Activated CD8-positive, alpha-beta T cell treated with anti-CD3 and anti-CD28 coated beads for 36 hours (primary cell): ENCODE measurements at places on chromosomes 3 and 15. TPM values are rescaled to one million over a fixed set of nuclear protein-coding genes. Genes with fewer than 3 reads are reported as not detected.

The ADCY5 gene
- total RNA-seq = not detected

The TPRA1 gene
- total RNA-seq = 28.0 TPM

The SLC15A2 gene
- total RNA-seq = 1.7 TPM

The ASB14 gene
- not detected for total RNA-seq

The ECE2 gene
- not detected for total RNA-seq

The LARP6 gene
- 0.36 TPM for total RNA-seq

The SLC9A9 gene
- total RNA-seq = 1.9 TPM

The ZSCAN29 gene
- 20.9 TPM for total RNA-seq

The ISLR2 gene
- total RNA-seq = not detected

The SATB1 gene
- 213 TPM for total RNA-seq

The CDC25A gene
- 34.1 TPM for total RNA-seq

The MINAR1 gene
- 0.45 TPM for total RNA-seq

- no peak for DNase-seq
Observed at GRCh38 chr3:31449318-31449717, 83.4 kb upstream of the STT3B start.

GRCh38 chr15:99857836-99858235 is 124.6 kb upstream of the LYSMD4 start:
- DNase-seq = no peak

DNA sequence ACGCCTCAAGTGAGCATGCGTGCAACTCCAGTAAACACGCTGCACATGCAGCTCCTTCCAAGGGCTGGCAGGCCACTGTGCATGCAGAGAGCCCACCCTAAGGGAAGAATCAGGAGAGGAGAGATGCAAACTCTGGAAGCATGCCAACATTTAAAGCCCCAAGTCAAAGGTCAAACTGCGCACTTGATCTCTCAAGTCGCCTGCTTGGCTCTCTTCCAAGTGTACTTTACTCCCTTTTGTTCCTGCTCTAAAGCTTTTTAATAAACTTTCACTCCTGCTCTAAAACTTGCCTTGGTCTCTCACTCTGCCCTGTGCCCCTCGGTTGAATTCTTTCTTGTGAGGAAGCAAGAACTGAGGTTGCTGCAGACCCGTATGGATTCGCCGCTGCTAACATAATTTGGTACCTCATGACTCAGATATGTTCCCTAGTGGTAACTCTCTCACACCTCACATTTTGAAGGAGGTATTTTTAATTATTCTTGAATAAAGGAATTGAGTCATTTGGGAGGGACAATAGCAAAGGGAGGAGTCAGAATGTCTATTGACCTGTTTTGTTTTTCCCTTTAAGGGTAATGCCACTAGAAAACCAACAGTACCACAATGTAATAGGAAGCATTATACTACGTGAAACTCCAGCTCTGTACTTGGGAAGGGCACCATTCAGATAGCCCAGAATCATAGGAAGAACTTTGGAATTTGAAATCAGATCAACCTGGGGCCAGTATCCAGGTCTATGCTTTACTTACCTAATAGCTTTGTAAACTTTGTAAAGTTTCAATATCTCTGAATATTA is 19.6 kb upstream of the DGKG start:
- DNase-seq = no peak

DNA sequence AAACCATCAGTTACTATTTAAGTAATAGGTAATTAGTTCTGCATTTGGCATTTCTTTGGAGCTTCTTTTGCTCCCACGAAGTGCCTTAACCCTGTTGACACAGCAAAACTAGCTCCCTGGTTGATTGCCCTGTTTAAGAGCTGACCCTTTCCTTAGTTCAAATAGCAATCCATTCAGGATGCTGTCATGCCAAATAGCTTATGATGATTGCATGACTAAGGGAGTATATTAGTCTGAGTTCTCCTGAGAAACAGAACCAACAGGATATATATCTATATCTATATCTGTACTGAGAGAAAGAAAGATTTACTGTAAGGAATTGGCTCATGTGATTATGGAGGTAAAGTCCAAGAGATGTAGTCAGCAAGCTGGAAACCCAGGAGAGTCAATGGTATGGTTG is 50.3 kb upstream of the SPRED1 start:
- no peak for DNase-seq

DNA sequence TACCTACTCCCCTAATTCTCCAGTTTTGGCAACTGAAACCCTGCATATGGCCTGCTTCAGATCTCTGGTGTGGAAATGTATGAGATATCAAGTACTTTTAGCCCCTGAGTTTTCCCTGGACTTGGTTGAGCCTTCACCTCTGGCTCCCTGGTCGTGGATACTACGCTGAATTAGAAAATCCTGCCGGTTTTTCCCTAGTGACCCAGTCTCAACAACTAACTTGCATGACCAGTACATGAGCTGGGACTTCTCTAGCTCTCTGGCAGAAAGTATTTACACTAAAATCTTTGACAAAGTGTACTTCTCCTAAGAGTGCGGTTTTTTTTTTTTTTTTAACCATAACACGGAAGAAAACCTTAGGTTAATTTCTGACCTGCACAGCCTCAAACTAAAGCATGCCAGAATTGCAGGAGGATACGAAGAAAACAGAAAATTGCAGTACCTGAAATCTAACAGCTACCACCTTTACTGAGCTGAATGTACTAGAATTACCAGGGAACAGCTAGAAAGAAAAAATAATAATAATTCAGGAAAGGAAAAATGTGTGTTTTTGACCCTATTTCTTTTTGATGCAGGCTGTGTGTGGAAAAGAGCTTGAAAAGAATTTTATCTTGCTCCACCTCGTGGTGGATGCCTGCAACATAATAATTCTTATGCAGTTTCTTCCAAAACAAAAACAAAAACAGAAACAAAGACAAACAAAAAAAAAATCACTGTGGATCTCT is 165.6 kb downstream of the GMNC start:
- DNase-seq = peak; percentile 7

- DNase-seq = no peak
Observed at GRCh38 chr3:87228316-87228715, 1.2 kb downstream of the CHMP2B start.

DNA sequence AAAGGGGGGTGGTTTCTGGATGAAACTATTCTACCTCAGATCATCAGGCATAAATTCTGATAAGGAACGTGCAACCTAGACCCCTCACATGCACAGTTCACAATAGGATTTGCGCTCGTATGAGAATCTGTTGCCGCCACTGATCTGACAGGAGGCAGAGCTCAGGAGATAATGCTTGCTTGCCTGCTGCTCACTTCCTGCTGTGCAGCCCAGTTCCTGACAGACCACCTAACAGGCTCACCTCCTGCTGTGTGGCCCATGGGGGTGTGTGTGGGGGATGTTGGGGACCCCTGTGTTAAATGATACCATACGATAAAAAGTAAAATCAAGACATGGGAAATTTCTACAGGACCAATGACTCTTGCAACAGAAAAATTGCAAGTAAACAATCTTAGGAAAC is 24.0 kb downstream of the CP start:
- no peak for DNase-seq

- no peak for DNase-seq
Observed at GRCh38 chr3:53842436-53843194, 3.6 kb downstream of the CHDH start.

GRCh38 chr3:15280853-15281532 is 51.4 kb downstream of the SH3BP5 start:
- DNase-seq = no peak

DNA sequence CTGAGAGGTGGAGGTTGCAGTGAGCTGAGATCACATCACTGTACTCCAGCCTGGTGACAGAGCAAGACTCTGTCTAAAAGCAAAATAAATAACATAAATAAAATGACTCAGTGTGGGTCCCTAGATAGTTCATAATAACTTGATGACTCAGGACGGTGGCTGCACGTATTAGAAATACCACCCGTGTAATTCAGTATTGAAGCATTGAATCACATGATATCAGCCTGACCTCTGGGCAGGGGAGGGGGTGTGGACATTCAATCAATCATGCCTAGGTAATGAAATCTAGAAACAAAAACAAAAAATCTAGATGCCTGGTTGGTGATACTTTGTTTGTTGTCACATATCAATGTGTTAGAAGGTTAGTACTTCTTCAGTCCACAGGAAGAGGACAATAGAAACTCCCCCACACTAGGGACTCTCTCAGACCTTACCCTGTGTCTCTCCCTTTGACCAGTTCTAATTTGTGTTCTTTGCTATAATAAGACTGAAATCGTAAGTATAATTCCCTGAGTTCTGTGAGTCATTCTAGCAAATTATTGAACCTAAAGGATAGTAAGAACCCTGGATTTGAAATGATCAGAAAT is 177.3 kb downstream of the GAP43 start:
- no peak for DNase-seq

DNA sequence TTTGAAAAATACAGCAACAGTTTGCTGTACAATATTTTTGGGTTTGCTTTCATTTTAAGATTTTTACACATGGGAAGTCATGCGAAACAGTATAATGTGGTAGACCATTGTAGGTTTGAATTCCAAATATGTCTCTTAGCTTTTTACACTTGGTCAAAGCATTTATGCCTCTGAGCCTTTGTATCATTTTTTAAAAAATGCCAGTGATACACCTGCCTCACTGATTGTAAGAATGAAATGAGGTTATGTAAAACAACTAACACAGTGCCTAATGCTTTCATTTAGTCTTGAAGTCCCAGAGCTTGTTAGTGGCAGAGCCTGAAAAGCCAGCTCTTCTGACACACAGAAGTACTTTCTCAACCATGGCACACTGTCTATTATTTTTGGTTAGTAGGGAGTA is 202.0 kb downstream of the UBE2E2 start:
- DNase-seq = no peak

DNA sequence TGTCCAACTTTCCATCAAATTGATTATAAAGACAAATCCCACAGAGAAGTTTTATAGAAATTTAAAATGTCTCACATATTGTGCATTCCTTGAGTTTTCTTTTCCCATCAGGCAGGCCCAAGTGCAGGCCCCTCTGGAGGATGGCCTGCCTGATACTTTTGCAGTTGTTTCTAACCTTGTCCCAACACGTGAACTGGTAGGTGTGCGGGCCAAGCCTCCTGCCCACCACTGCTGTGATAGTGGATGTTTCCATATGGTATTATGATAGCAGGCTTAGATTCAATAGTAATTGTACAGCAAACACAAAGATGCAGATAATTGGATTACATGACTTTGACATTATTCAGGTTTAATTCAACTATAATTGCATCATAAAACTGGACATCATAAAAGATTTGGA is 1.4 kb downstream of the P2RY12 start:
- no peak for DNase-seq

DNA sequence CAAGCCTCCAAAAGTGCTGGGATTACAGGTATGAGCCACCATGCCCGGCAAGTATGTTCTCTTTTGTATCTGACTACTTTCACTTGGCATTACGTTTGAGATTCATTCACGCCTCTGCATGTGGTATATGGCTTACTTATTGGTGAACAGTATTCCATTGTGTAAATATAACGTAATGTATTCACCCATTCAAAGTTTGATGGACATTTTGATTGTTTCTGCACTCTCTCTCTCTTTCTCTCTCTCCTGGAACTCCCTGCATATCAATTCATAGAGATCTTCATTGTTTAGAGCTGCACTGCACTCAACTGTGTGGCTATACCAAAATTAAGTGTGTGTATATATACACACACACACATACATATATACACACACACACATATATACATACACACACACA is 30.4 kb downstream of the SPPL2A start:
- no peak for DNase-seq

- DNase-seq = no peak
Observed at GRCh38 chr3:128515967-128516366, 23.0 kb upstream of the GATA2 start.

GRCh38 chr3:172246107-172246844 is 202.0 kb downstream of the GHSR start:
- no peak for DNase-seq

GRCh38 chr3:135310317-135310716 is 515.3 kb downstream of the EPHB1 start:
- DNase-seq = no peak

DNA sequence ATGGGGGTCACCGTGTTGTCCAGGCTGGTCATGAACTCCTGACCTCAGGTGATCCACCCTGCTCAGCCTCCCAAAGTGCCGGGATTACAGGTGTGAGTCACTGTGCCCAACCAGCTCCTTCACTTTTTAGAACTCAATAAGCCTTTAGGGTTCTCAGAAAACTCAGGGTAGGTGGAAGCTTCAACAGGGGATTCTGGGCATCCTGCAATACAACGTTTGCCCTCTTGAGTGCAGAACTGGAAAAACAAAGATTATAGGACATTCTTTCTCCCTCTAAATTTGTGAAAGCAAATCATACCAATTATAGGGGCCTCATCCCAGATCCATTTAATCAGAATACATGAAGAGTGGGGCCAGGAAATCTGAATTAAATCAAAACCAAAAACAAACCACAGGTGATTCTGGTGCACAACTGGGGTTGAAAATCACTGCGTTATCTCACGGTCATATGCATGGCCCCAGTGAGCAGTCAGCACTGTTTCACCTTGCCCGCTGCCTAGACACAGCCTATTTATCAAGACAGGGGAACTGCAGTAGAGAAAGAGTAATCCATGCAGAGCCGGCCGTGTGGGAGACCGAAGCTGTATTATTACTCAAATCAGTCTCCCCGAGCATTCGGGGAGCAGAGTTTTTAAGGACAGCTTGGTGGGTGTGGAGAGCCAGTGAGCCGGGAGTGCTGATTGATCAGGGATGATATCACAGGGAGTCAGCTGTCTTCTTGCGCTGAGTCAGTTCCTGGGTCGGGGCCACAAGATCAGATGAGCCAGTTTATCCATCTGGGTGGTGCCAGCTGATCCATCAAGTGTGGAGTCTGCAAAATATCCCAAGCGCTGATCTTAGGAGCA is 58.4 kb downstream of the TMEM44 start:
- DNase-seq = no peak

DNA sequence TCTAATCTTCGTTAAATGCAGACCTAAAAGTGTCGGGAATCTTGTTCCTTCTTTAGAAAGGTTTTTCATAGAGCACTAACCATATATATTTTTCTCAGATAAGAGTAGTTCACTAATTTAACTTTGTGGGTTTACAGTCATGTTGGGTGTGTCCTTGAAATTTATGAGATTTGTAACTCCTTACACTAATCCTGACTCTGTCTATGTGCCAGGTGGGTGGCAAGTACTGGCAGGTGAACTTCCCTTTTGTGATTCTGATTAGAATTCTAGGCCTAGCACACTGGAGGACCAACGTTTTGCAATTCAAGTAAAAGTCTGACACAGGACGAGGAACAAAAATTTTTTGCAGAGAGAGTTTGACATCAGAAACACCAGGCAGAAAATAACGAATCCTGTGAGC is 220.1 kb downstream of the P3H2 start:
- no peak for DNase-seq

DNA sequence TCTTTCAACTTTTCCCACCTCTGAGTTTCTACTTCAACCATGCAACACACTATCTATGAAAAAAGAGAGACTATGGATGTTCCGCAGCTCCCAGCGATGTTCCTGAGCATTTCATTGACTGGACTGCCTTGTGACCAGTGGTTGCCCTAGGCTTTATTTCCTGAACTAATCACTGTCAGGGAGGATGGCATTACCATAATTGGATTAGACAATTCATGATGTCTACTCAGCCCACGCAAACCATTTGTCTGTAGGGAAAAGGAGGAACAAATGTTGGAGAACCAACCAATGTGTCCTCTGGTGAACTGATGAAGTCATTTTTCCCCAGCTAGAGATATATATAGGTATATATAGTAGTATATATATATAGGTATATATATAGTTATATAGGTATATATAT is 229.3 kb upstream of the MCTP2 start:
- DNase-seq = no peak

- no peak for DNase-seq
Observed at GRCh38 chr15:89492111-89492641, 4.2 kb downstream of the RHCG start.
